A549 treated with CORT108297 at 1 μM for 4 hours (cell line): ENCODE measurements at places on chromosomes 4 and X. TPM values are rescaled to one million over a fixed set of nuclear protein-coding genes. Genes with fewer than 3 reads are reported as not detected.

The TMSB15A gene
- total RNA-seq = 0.40 to 1.4 TPM (median 0.73 TPM) in 5 replicates

The GYG2 gene
- 3.0 to 5.0 TPM (median 4.5 TPM) in 5 replicates for total RNA-seq

The TBCK gene
- total RNA-seq = 1.9 to 3.3 TPM (median 2.9 TPM) in 5 replicates

The SRPX gene
- total RNA-seq = 6.1 to 7.1 TPM (median 6.7 TPM) in 5 replicates

The NXF2B gene
- total RNA-seq = not detected in 5 replicates

The TMEM156 gene
- 19.5 to 26.3 TPM (median 22.8 TPM) in 5 replicates for total RNA-seq

The CLCN5 gene
- 2.2 to 2.7 TPM (median 2.3 TPM) in 5 replicates for total RNA-seq

The H2BW2 gene
- not detected in 5 replicates for total RNA-seq

The SHROOM2 gene
- 0.40 to 0.52 TPM (median 0.44 TPM) in 5 replicates for total RNA-seq

The ASB9 gene
- 19.0 to 24.3 TPM (median 20.6 TPM) in 5 replicates for total RNA-seq

The IQCM gene
- not detected in 5 replicates for total RNA-seq

The MTMR8 gene
- total RNA-seq = 0.30 to 0.89 TPM (median 0.49 TPM) in 5 replicates

The INTU gene
- 0.98 to 1.4 TPM (median 1.0 TPM) in 5 replicates for total RNA-seq

The ZAR1 gene
- total RNA-seq = 0.06 to 0.08 TPM (median 0.06 TPM) in 3 of 5 replicates, not detected in the others

The IL21 gene
- not detected in 5 replicates for total RNA-seq

The RNF175 gene
- not detected in 5 replicates for total RNA-seq

The SYN1 gene
- 0.15 to 0.35 TPM (median 0.15 TPM) in 5 replicates for total RNA-seq

The ANKRD50 gene
- total RNA-seq = 3.8 to 5.6 TPM (median 5.2 TPM) in 5 replicates

The DDIT4L gene
- 0.37 to 0.62 TPM (median 0.43 TPM) in 5 replicates for total RNA-seq

The FAM184B gene
- 0.01 to 0.06 TPM (median 0.05 TPM) in 5 replicates for total RNA-seq

The CXCL8 gene
- total RNA-seq = 5.9 to 27.4 TPM (median 13.4 TPM) in 5 replicates

The GLUD2 gene
- total RNA-seq = 2.6 to 3.1 TPM (median 2.9 TPM) in 5 replicates

The CFP gene
- total RNA-seq = 0.37 to 0.84 TPM (median 0.42 TPM) in 5 replicates

The SOWAHB gene
- 0.02 to 0.05 TPM in 2 of 5 replicates, not detected in the others for total RNA-seq

The PPARGC1A gene
- 0.03 to 0.18 TPM (median 0.14 TPM) in 4 of 5 replicates, not detected in the other for total RNA-seq

The RBM46 gene
- total RNA-seq = not detected in 5 replicates

The TBX22 gene
- total RNA-seq = not detected in 5 replicates
